ENCODE measurements at places on chromosomes 5 and 9.

GRCh38 chr5:72599065-72599433 lies 91.8 kb upstream of the ZNF366 start:
- DNase-seq: no peak

DNA sequence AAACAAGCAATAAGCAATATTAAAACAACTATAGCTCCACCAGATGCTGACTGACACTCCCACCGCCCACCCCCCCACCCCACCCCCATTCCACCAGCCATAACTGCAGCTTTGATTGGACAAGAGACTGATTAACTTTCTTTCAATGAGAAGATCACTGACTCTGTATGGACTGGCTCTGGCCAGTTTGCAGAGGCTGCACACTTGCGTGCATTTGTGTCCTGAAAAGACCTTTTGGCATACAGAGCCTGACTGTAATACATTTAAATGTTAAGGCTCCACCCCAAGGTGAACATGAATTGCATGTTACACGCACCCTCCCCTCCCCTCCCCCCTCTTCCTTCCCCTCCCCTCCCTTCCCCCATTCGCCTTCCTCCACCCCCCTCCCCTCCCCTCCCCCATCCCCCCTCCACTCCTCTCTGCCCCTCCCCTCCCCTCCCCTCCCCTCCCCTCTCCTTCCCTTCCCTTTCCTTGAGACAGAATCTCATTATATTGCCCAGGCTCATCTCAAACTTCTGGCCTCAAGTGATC lies 31.1 kb downstream of the FGD3 start:
- no peak for DNase-seq

- no peak for DNase-seq
Measured at GRCh38 chr5:909086-909485, 16.4 kb downstream of the TRIP13 start.

DNA sequence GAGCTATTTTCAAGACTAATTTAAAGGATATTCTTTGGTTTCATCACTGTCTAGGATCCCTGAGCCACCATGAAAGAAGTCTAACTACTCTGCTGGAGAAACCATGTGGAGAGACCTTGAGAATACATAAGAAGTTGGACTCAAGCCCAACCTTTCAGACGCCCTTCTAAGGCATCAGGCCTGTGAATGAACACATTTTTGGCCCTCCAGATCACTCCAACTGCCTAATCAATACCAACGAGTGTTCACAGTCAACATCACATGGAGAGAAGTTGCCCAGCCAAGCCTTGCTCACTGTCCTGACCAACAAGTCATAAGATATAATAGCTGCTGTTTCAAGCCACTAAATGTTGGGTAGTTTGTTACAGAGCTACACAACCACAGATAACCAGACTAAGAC lies 100.7 kb downstream of the EPB41L4A start:
- DNase-seq: no peak

GRCh38 chr9:137366891-137367381 lies 56.0 kb downstream of the EXD3 start:
- no peak for DNase-seq

GRCh38 chr9:13879981-13880380 lies 434.0 kb downstream of the NFIB start:
- DNase-seq: no peak

DNA sequence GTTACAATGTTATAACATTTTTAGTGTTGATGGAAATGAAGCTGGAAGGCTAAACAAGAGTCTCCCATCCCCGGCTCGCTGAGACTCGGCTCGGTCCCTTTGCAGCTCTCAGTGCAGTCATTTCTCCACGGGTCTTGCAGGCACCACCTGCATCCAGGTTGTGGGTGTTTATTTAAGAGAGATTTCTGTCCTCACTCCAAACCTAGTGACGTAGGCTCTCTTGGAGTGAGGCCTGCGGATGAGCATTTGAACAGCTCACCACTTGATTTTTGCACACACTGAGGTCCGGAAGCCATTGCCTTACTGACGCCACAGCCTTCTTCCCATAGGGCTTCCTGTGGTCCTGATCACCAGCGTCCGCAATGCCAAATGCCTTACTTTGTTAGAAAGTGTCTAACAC lies 197.7 kb upstream of the OTULINL start:
- DNase-seq: no peak

- no peak for DNase-seq
Measured at GRCh38 chr5:172004824-172005237, 1.6 kb downstream of the FBXW11 start.

Measured in T-helper 22 cell (primary cell).